ENCODE measurements at places on chromosomes 4 and X.

- DNase-seq = no peak
Measured at GRCh38 chrX:13427441-13428052, 107.7 kb upstream of the ATXN3L start.

DNA sequence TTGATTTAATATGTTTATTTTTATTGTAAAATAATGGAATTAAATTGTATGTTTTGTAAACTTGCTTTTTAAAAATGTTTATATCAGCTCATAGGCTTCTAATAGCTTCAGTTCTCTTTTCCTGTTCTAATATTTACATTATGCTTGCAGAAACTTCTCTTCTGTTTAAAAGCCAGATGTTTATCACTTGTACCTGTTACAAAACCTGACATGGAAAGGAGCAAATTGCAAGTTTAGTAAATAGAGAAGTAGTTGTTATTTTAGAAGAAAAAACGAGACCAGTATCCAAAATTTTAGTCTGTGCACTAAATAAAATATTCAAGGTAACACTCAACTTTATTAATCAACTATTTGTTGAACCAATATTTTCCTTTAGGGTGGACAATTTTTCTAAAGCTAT, 69.4 kb upstream of the GUCY1A1 start:
- no peak for DNase-seq

GRCh38 chr4:63122955-63123354, 1286.3 kb downstream of the TECRL start:
- no peak for DNase-seq

DNA sequence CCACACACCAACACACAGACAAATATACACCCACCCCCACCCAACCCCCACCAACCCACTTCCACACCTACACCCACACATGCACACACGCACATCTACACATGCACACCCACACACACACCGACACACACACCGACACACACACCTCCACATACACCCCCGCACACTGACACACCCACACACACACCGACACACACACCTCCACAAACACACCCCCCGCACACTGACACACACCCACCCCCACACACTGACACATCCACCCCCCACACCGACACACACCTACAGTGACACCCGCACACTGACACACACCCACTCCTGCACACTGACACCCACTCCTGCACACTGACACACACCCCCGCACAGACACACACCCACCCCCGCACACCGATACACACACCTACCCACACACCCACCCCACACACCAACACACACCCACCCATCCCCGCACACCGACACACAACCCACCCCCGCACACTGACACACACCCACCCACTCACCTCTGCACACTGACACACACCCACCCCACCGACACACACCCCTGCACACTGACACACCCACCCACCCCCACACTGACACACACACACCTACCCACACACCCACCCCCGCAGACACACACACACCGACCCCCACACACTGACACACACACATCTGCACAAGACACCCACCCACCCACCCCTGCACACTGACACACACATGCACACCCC, 31.1 kb downstream of the FGFRL1 start:
- no peak for DNase-seq

DNA sequence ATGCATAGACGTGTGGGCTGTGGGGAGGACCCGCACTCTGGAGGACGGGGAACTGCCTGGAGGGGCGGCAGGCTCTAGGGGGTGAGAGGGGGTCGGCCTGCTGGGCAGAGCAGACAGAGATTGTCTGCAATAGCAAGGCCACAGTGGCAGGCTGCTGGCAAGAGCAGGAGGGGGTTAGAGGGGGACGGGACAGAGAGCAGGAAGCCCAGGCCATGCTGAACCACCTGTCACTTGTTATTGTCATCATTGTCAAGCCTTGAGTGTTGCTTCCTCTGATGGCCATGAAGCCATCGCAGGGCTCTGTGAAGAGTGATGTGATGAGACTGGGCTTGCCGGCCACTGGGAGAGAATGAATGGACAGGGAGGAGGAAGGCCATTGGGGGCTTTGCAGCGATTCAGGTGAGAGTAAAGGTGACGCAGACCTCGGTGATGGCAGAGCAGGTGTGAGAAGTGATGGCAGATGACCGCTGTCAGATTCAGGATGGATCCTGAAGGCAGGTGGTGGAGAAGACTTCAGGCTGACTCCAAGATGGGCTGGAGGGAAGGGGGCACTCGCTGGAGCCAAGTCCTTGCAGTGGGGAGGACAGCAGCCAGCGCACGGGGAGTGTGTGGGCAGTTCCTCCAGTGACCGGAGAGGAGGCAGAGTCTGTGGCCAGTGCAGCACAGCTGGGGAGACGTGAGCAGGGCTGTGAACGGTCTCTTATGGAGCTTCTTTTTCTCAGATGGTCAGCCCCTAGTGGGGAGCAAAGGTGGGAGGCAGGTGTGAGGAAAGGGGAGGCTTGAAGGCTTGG, 43.6 kb downstream of the HTT-AS start:
- no peak for DNase-seq

DNA sequence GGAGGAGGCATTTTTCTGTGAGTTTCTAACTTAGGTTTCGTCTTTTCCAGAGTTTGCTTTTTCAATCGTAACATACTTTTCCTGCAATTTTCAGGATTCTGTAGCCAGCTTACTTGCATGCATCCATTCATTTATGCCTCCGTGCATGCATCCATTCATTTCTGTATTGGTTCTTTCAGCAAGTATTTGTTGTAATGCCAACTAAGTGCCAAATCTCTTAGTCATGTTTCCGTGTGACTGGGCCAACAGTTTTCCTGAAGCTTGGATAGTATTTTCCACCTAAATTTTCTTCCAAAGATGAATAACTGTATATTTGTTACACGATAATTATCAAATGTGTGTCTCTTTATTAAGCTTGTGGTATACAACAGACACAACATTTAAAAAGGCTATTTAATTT, 41.5 kb downstream of the CBLL2 start:
- DNase-seq = no peak

GRCh38 chr4:54268151-54268550, 39.1 kb downstream of the PDGFRA start:
- no peak for DNase-seq

- DNase-seq = no peak
Measured at GRCh38 chr4:8417071-8417614, 23.4 kb downstream of the ACOX3 start.

GRCh38 chr4:11299016-11299415, 129.7 kb downstream of the HS3ST1 start:
- no peak for DNase-seq

GRCh38 chrX:154490021-154490413, 412 bp downstream of the SLC10A3 start:
- DNase-seq = no peak

DNA sequence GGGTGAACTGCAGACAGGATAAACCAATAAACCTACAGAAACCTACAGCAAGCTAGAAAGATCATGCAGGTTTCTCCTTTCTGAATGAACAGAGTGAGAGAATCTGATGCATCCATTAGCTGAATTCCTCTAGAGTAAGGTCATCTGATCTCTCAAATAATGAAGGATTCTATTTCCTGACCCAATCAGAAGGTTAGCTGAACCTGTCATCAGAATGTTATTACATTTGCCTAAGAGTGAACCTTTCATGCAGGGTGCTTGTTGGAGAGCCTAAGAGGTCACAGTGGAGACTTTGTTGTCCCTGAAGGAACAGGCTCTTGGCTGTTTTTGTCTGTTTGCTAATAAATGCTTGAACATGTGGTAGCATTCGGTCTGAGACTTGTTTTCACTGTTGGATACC, 24.0 kb downstream of the MEPE start:
- DNase-seq = no peak

GRCh38 chrX:105647749-105648148, 174.6 kb upstream of the NRK start:
- DNase-seq = no peak

DNA sequence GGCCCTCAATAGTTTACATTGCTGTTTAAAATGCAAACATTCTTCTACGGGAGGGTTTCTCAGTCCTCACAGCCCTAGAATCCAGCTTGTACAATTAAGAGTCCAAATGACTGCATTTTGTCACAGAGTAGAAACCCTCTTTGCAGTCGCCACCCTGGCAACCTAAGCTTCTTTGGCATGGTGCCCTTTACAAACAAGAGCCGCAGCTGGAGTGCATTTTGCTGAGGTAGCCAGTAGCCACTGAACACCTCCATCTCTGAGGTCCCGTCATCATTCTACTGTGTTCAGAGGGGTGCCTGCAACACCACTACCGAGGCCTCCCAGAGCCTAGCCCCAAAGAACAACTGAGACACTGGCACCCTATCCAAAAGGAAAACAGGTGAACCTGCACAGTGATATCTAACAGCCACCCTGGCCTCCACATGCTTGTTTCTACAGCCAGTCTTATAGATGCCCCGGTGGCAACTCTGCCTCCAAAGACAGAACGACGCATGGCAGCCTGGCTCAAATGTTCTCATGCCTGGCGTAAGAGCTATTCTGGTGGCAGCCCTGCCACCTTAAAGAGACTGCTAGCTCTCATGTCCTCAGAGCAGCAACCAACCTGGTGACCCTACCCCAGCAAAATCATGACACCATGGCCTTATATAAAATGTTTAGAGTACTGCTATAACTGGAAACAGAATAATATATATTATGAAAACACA, 801.9 kb downstream of the TECRL start:
- DNase-seq = no peak

DNA sequence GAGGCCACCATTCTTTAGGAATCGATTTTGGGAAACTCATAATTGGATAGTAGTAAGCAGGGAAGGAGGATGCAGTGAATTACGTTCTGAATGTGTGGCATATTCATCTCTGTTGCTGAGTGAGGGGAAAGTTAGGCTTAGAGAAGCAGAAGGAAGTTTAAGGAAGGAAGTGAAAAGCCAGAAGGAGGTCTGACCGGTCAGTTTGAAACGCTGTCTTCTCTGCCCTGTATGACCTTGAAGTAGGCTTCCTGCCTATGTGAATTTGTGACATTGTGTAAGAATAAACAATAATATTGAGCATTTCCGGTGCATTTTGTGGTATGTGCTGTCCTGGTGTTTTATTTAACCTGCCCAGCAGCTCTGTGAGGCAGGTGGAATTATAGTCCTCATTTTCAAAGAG, 67.3 kb downstream of the PDLIM5 start:
- DNase-seq = no peak

DNA sequence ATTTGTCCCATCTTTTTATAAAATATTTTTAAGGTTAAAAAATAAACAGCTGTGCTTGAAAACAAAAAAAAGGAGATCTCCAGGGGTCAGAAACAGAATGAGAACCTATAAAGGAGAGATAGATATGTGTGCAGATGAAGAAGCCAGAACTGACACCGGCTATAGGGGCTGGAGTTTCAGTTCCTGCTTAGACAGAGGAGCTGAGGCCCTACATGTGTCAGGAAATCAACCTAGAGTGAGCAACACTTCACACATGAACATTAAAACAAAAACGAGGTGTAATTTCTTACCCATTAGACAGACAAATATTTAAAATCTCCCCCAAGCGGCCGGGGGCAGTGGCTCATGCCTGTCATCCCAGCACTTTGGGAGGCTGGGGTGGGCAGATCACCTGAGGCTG, 17.8 kb upstream of the HUWE1 start:
- no peak for DNase-seq

GRCh38 chr4:52852711-52853110, 9.4 kb upstream of the RASL11B start:
- DNase-seq = no peak

GRCh38 chr4:27442146-27442545, 581.5 kb downstream of the STIM2 start:
- no peak for DNase-seq

GRCh38 chrX:98523026-98523425, 1639.3 kb downstream of the RPA4 start:
- DNase-seq = no peak

DNA sequence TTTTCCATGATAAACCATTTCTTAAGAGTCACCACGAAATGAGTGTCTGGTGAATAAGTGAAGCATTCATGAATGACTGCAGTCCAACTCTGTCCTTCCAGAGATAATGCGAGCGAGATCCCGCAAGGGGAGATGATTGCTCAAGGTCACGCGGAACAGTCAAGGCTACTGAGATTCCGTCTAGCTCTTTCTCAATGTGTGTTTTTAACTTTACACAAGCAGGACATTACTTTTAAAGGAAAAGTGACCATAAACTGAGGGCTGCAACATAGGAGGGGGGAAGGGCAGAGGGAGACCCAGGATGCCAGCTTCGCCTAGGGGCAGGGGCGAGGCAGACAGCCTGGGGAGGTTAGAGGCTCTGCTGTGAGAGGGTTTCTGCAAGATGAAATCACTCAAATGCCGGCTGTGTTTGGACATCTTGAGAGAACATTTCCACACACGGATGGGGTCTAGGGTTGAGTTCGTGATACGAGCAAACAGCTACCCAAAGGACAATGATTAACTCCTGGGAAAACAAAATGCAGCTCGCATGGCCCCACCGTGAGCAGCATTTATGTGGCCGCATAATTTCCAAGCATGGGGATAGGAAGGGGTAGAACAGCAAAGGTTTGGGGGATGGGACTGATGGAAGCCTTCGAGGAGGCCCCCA, 23.8 kb upstream of the CCNQ start:
- no peak for DNase-seq

DNA sequence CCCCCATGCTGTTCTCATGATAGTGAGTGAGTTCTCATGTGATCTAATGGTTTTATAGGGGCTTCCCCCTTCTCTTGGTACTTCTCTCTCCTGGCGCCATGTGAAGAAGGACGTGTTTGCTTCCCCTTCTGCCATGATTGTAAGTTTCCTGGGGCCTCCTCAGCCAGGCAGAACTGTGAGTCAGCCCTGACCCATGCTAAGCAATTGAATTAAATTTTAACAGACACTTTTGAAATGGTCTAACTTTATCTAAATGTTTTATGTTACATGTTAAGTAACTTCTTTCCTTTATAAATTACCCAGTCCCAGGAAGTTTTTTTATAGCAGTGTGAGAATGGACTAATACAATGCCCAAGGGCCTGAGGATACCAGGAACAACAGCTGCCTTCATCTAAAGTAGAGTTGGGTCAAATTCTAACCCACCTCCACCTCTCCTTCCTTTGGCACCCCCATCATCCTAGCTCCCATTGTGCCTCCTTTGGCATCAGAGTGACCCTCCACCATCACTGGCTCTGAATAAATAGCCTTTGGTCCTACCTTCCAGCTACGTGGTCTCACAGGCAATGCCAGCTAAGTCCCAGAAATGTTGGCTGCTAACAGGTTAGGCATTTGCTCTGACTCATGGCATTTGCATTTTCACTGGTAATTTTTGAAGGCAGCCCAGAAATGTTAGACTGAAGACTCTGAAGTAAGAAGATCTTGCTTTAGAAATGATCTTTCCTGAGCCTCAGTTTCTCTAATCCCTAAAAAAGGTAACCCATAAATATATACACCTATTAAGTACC, 182.1 kb downstream of the MOSPD2 start:
- DNase-seq = peak; percentile 1

GRCh38 chr4:43452948-43453347, 560.4 kb downstream of the GRXCR1 start:
- DNase-seq = no peak

- no peak for DNase-seq
Measured at GRCh38 chr4:163591614-163592020, 97.1 kb downstream of the TMA16 start.

GRCh38 chr4:18777190-18777930, 755.8 kb upstream of the LCORL start:
- DNase-seq = no peak

GRCh38 chr4:175330236-175330635, 412.1 kb downstream of the ADAM29 start:
- DNase-seq = no peak

Measured in H54 (cell line).